HCEC 1CT (cell line): ENCODE measurements at places on chromosomes 4 and X.

DNA sequence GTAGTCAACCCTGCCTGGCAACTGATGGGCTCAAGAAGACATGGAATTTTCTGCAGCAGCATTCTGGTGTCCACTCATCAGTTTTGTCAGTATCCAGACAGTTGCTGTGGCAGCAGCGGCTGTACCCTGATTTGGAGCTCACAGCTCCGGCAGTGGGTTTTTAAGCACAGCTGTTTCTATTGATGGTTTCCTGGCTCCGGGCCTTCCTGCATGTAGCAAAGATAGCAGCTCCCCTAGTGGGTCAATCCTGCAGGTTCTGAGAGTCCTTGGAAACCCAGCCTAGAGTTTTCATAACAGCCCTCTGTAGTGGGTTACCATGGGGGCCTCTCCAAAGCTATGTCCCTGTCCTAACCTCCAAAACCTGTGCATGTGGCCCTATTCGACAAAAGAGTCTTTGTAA is 84.0 kb upstream of the ATP6AP2 start:
- DNase-seq: no peak

GRCh38 chr4:77465271-77465670 is 140.3 kb upstream of the CXCL13 start:
- DNase-seq: no peak

DNA sequence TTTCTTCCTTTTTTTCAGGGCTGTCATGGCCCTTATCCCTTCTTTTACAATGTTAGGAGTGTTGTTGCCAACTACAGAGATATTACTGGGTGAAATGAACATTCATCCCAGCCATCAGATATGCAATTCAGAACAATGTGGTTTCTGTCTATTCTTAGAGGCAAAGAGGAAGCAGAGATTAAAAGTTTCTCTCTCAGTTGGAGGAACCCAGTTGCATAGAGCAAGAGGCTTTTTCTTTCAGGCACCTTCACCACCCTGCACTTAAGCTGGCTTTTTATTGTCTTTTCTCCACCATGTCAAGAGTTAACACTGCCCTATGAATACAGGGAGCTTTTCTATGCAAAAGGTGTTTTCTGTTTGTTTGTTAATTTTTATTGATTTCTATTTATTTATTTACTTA is 1559.6 kb upstream of the IGFBP7 start:
- DNase-seq: no peak

DNA sequence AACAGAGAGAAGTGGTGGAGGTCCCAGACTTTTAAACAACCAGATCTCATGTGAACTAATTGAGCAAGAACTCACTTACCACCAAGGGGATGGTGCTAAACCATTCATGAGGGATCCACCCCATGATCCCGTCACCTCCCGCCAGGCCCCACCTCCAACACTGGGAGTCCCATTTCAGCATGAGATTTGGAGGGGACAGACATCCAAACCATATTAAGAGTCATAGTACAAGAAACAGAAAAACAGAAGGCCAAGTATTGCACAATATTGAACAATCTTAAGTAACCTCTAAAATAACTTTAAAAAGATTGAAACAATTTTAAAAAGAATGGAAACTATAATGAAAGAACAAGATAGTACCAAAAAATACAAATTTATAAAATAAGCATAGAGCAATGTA is 110.0 kb downstream of the CBR4 start:
- DNase-seq: no peak

GRCh38 chr4:119210775-119211174 is 1.7 kb upstream of the USP53 start:
- DNase-seq: peak; percentile 57

DNA sequence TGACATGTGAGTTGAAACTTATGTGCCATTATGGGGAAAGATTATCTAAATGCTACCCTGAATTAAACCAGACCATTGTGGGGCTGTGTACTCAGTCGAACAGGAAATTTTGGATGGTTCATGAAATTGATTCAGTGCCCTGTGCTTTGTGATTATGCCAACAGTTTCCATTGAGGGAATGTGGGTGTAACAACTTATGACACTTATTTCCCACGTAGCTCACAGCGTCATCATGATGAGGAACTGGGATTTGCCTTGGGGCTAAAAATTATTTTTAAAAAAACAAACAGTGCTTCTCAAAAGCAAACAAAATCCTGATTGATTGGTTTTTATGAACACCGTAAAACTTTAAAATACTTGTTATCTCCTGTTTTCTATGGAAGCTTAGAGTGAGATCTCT is 8.3 kb upstream of the CLTRN start:
- DNase-seq: no peak

- DNase-seq: no peak
These were observed 78.0 kb downstream of the GABRB1 start for GRCh38 chr4:47109379-47109778.

DNA sequence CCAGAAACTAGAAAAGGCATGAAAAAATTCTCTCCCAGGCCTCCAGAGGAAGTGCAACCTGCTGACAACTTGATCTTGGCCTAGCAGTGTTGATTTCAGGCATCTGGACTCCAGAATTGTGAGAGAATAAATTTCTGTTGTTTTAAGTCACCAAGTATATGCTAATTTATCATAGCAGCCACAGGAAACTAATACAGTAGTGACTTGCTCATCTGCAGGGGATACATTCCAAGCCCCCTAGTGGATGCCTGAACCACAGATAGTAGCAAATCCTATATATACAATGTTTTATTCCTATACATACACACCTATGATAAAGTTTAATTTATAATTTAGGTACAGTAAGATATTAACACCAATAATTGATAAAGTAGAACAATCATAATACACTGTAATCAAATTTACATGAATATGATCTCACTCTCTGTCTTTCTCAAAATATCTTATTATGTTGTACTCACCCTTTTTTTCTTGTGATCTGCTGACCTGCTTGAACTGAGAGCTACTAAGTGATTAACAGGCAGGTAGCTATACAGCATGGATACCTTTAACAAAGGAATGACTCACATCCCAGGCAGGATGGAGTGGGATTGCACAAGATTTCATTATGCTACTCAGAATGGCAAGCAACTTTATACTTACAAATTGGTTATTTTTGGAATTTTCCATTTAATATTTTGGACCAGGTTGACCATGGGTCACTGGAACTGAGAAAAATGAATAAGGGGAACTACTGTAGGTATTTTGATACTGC is 501.1 kb downstream of the KCNIP4 start:
- DNase-seq: no peak

DNA sequence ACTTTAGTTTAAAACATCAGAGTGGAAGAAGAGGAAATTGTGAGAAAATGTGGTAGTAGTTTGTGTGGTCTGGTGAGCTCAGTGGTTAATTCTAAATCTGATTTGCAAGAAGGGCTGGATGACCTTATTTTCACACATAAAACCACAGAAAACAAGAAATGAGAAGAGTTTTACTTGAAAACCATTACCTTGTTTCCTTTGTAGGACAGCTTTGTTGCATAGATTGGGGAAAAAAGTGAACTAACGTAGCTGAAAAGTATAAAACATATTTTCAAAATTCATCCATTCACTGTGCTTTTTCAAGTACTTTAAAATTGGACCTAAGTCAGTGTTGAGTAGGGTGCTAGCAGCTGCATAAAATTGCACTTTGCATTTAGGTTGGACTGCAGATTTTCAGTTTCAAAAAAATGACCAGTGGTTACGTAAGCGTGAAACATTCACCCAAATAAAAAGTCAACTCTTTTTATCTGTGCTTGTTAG is 211.3 kb downstream of the ARHGAP10 start:
- DNase-seq: no peak

DNA sequence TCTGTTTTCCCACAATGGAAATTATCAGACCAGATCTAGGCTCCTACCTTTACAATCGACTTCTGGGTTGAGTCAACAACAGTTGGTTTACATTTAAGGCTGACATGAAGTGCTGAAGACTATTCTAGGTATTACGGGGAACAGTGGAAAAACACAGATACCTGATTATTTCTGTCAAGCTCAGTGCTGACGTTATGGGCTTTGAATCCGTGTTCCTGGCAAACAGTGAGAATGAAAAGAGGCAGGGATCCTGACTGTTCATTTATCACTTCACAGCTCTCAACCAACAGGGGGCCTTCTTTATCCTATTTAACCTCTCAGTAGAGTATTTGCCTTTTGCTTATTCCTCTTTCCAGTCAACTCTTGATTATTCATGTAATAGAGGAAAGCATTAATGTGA is 43.1 kb downstream of the TMEM164 start:
- DNase-seq: no peak

- no peak for DNase-seq
These were observed 216.1 kb upstream of the TLL1 start for GRCh38 chr4:165656829-165657490.

DNA sequence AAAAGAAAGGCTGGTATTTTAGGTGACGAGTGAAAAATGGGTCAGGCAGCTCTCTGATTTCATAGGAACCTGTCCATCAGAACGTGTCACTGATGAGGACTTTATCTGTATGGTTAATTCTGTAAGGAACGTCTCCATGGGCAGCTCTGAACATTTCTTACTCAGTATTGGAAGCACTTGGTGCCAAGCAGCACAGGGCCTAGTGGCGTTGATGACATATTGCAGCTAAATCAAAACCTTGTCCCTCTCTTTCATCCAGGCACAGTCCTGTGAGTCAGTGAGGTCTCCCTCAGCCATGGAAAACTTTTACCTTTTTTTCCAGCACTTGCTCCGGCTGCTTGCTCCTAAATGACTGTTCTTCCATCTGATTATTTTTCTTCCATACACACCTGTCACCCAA is 301.9 kb downstream of the DHX15 start:
- no peak for DNase-seq

DNA sequence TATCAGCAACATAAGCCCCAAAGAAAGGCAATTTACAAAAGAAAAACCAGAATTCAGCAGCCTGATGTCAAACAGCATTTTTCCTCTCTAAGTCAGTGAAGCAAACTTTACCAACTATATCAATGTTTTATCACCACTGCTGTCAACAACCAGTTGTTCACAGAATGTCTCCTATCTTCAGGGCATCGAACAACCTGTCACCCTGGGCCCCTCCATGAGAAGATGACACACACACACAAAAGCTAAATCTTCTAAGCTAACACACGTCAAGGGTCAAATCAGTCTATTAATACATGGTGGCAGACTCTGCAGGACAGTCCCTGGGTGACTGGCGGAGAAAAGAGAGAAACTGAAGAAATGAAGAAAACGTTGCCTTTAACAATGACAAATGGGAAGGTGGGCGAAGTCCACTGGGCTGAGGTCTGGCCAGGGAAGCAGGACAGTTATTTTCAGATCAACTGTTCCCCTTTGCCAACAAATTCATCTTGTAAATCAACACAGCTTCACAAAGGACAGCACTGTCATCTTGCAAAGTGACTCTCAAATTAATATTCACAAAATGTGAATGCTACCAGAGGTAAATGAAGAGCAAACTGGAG is 13.0 kb downstream of the FAT1 start:
- no peak for DNase-seq

GRCh38 chr4:48891028-48891619 is 15.4 kb downstream of the OCIAD2 start:
- no peak for DNase-seq

- DNase-seq: peak; percentile 41
These were observed 170.5 kb downstream of the SLC39A8 start for GRCh38 chr4:102174719-102175189.

- no peak for DNase-seq
These were observed 131.2 kb downstream of the GLRA3 start for GRCh38 chr4:174697896-174698295.

GRCh38 chrX:97494756-97495372 is 611.2 kb downstream of the RPA4 start:
- no peak for DNase-seq

GRCh38 chrX:110746014-110746413 is 49.6 kb downstream of the CHRDL1 start:
- no peak for DNase-seq

DNA sequence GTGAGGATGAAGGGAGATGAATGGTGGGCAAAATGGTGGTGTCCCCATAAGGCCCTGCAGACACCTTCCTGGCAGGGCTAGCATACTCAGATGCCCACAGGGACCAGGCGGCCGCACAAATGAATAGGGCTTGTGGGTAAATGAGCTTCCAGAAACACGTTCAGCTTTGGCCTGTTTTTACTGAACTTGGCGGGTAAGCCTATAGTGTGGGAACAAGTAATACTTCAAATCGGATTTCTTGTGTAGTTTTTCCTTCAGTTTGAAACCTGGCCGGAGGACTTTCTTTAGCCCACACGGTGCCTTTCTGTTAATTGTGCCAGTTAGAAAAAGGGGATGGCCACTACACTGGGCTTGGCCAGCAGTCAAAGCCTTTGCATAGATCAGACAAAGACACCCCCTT is 22.8 kb downstream of the SMS start:
- DNase-seq: no peak

DNA sequence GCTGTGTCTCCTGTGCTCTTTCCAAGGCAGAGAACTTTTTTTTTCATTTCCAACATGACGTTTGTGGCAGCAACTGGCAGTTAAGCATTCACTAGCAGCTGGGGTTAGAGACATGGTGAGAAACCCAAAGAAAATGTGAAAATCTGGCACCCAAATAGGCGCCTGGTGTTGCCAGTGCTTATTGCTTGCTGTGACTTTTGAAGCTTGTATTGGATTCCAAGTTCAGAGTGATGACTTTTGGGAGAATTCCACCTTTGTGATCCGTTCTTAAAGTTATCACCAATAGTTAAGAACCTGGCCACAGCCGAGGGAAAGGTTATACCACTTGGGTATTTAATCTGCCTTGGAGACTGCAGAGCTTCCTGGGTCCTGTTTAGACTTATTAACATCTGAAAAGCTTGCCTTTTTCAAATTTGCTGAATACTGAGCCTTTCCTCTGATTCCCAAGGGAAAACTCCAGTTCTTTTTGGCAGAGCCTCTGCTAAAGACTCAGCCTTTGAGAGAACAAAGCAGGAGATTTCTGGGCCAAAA is 101.0 kb downstream of the OPHN1 start:
- no peak for DNase-seq

- DNase-seq: peak; percentile 10
These were observed 8.7 kb upstream of the TIMP1 start for GRCh38 chrX:47573341-47574075.

- peak; percentile 71 for DNase-seq
These were observed 18.8 kb upstream of the CHRNA9 start for GRCh38 chr4:40316333-40316781.

- DNase-seq: no peak
These were observed 17.2 kb downstream of the ANXA3 start for GRCh38 chr4:78568640-78569305.

DNA sequence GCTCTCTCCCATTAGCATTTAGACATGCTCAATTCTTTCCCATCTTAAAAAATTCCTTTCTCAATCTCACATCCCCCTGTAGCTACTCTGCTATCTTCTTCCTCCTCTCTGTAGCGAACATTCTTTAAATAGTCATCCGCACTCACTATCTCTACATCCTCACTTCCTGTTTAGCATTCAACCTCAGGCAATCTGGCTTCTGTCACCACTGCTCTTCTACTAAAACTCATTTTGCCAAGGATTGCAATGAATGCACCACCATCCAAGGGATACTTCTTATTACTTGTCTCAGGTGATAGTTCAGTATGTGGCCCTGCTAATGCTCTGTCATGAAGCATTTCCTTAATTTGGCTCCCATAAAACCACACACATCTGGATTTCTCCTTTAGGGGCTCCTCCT is 10.9 kb upstream of the TET2 start:
- DNase-seq: no peak
